Effector memory CD4-positive, alpha-beta T cell (primary cell): ENCODE measurements at places on chromosomes 12 and 14.

DNA sequence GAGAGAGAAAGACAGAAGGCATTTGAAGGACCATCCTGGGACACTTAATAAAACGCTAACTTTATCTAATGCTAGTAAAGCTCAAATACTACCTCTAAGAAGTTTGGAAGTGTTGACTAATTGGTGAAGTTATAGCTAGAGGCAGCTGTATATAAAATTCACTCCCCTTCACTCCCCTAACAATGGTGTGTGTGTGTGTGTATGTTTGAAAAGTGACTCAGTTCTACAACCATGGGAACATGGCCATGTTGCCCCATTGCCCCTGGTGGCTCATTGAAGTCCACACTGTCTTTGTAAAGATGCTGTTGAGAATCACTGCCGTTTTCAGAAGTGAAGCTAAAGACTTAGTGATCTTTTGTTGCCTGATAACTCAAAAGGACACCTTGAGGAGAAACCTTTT is 262.4 kb downstream of the NPAS3 start:
- DNase-seq, result no peak

- DNase-seq, result no peak
These were observed 3.0 kb upstream of the CRACR2A start for GRCh38 chr12:3755898-3756297.

DNA sequence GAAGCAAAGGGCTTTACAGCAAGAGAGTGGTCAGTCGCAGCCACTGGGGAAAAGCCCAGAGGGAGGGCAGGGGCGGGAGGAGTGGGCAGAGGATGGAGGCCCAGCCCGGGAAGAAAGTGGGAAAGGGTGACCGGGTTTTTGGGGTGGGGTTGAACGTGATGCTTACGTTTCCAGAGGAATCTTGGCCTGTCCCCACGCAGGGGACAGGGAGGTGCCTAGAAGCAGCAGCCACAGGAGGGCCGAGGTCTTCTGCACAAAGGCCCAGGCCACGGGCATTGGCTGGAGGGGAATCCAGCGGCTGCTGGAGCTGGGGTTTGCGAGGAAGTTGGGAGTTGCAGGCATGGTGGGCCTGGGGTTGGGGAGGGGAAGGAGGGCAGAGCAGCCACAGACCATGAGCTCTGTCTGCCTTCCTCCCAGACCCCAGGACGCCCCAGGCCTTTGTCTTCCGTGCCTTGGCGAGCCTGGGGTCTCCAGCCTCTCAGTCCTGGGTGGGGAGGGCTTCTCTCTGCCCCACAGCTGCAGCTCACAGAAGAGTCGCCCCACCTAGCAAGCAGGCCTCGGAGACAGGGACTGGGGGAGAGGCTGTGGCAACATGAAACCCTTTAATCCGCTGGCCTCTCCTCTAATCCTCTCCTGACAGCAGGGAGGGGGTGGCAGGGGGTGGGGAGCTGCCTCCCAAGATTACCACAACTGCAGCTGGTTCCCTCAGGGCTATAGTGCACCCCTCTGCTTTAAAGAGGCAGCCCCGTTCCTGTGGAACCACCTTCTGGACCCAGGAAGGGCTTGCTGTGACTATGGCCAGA is at the start of gene CACNA2D4:
CACNA2D4 (minus strand) TSS at position 572 of the 803 bp plus-strand sequence; CDS start at position 393, 179 bp downstream.
- no peak for DNase-seq

- DNase-seq, result no peak
These were observed 246.2 kb downstream of the MSRB3 start for GRCh38 chr12:65524666-65525065.

DNA sequence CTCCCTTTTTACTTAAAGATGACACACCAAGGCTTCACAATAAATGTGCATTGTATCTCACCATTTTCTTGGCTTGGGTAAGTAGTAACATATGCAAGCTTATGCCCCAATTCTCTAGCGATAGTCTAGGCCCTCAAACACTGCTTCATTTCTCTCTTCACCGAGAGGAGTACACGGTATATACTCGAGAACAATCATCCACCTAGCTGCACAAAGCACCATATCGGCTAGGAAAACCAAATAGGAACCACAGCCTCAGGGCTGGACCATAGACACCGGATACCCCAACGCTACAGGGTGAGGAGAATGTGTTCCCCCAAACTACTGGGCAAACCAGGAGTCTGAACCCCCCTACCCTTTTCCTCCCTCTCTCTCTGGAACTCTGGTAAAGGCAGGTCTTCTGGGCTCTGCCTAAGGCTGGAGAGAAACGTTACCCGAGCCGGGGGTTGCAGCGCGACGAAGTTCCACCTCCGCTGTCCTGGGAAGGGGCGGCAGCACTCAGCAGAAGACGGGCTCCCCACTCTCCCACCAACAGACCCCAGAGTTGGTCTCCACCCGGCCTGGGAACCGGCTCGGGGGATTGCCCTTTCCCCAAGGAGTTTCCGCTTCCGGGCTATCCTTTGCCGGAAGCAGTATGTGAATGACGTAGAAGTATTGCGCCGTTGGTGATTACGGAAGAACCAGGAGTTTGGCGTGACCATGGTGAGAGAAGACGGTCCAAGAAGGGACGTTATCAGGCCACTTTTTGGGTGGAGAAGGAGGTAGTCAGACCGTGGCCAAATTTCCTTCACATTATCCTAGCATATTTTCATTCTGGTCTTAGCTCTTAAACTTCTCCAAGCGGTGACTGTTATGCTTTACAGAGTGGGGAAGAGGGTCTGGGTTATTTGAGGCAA is at the start of the genes AREL1 and FCF1:
AREL1 (minus strand) TSS at position 582 of the 896 bp plus-strand sequence. CDS start 27,465 bp downstream, outside the sequence.
FCF1 (plus strand) TSS at position 646 of the 896 bp plus-strand sequence; CDS start at position 700, 54 bp downstream.
- peak; percentile 67 for DNase-seq

DNA sequence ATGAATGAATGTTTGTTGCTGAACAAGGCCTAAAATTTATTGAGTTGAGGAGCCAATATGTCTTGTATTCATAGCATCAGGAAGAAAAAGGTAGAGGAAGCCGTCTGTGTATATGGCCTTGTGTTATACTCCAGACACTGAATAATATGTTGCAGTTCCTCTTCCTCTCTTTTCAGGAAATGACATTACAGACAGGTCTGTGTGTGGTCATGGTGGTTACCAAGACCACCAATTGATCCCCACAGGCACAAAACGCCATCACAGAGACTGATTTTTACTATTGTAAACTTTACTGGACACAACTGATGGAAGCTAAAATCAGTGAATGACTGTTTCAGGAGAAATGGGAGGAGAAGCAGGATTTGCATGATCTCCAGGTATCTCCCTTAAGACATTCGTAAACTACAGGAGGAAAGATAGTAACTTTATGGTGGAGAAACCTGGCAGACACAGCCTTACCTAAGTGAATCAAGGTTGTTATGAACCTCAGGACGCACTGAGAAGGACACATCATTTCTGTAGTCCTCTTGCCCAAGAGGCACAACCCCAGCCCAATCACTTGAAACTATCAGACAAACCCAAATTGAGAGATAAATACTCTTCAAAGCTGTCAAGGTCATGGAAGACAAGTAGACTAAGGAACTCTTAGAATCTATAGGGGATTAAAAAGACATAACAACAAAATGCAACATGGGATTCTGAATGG is 334.1 kb upstream of the RGS6 start:
- no peak for DNase-seq

DNA sequence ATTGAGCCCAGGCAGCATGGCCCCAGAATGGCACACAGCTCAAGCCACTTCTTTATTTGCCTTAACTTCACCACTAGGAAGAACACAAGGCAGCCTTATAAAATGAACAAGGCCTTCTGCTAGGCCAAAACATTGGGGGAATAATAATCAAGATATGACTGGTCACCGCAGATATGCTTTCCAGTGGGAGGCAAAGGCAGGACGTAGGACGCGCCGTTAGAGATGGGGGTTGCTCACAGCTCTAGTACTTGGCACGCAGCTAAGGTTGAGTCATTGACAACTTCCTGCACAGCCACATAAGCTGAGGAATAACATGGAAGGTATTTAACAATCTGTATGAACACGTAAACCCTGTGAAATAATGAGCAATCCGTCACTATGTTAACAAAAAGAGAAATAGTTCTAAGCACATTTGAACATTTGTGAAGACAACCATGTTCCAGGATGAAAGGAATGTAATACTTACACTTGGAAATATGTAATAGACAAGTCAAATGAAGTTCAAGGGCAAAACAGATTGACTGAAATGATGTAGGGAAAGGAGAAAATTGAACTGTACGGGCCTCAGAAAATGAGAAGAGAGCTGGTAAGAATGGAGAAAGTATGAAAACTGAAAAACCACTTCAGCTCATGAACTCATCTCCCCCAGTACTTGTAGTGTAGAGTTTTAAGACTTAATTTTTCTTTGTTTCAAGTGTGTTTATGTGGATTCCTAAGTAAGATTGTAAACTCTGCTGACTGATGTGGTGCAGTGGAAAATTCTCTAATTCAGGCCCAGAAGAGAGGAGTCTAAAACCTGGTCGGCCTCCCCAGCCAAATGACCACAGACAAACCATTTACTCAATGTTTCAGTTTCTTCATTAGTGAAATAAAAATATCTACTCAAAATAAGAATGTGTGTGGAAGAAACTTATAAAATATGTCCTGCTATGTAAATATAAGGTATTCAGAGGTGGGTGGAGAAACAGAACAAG is 59.3 kb upstream of the CCDC91 start:
- no peak for DNase-seq

GRCh38 chr14:102330806-102331205 is 11.3 kb downstream of the ZNF839 start:
- DNase-seq, result no peak

DNA sequence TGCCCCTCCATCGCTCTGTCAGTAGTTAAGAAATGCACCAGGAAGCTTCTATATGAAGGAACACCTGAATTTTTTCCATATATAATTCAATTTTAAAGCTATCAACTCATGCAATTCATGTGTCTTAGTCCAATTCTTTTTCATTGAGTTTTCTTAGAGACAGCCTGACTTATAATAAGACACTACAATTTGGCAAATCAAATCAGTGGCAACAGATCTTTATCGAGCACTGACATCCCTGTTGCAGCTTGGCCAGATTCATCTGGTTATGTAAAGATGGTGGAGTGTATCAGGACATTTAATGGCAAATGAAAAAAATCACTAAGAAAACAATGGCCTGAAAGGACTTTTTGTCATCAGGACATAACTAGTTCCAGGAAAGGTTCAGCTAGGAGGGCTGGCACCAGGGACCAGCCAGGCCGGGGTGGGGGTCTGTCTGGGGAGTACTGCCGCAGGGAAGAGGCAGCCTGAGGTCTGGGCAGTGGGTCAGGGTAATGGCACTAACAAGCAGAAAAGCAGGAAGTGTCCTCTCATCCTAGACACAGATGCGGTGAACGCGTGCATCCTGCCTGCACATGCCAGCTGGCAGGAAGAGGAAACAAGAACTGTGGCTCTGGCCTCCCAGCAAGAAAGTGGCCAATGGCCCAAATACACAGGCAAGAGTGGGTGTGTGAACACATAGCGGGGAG is 100.5 kb upstream of the LMNTD1 start:
- DNase-seq, result no peak

DNA sequence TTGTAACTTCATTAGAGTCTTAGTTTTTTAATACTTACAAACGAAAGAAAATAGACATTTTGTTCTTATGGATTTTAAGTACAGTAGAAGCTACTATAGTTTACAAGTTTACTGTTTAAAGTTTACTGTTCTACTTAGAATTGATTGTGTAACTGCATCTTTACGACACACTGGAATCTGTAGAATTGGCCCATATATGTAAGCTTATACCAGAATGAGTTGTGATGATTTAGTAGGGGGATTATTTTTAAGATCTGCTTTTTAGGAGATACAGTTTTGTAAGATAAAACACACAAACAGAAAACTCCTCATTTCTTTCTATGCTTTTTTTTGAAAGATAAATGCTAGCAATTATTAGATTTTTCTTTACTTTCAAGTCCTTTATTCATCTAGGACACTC is 30.2 kb upstream of the NAV3 start:
- DNase-seq, result no peak

DNA sequence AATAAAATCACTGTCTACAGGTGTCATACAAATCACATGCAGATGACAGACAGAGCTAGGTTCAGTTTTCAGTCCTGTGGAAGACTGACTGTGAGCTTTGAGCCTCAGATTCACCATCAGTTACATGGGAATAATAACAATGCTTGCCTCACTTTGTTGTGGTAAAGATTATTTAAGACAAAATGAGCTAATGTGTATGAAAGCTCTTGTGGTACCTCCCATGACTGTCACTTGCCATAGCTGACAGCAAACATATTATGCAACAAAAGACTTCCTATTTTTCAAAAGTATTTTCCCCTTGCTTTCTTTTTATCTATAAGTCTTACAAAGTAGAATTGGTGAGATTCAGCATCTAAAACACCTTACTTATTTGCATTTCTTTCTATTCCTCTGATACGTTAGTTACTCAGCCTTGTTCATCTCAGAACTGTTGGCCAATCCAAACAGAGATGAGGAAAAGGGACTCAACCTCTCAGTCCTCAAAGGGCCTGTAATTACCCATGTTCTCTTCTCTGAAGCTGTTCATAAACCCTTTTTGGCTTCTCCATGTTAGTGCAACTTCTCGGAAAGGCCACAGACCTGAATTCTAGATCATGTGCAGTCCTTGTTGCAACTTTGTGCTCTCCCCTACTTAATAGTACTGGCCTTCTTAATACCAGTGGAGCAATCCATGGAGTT is 8.8 kb upstream of the DDHD1 start:
- DNase-seq, result no peak

- no peak for DNase-seq
These were observed 751 bp upstream of the HRK start for GRCh38 chr12:116881877-116882507.

DNA sequence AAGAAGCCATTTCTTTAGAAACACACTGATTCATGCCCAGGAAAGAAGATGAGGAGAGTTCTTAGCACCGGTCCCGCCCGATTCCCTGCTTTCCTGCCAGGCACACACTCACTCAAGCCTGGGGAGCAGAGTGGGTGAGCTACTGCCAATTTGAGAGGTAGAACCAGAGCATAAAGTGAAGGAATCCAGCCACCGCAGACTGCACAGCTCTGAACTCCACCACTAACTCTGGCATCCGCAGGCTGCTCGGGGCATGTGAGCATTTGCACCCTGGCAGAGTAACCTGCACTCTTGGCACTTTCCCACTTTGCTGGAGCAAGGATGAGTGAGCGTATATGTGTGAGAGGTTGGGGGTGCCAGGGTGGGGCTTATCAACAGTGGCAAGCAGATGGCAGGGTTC is 4.0 kb upstream of the SYNDIG1L start:
- DNase-seq, result no peak

GRCh38 chr14:82403987-82404386 is 870.3 kb upstream of the SEL1L start:
- no peak for DNase-seq

- DNase-seq, result no peak
These were observed 380.8 kb downstream of the ALG10 start for GRCh38 chr12:34402899-34403705.

GRCh38 chr12:71938728-71939385 is at the start of gene TPH2:
Gene TPH2, plus strand, starts transcription at chr12:71938845. Its CDS starts 142 bp downstream, at chr12:71938987.
- no peak for DNase-seq

GRCh38 chr12:89544022-89544421 is 18.2 kb upstream of the POC1B start:
- no peak for DNase-seq

- no peak for DNase-seq
These were observed 41.5 kb upstream of the NPAS3 start for GRCh38 chr14:32896979-32897697.

- DNase-seq, result no peak
These were observed 760.4 kb downstream of the TMEM121 start for GRCh38 chr14:106286697-106287290.

GRCh38 chr14:22563987-22564386 is 25.0 kb downstream of the DAD1 start:
- no peak for DNase-seq
